GM18507 (cell line): ENCODE measurements at places on chromosomes 4 and X.

DNA sequence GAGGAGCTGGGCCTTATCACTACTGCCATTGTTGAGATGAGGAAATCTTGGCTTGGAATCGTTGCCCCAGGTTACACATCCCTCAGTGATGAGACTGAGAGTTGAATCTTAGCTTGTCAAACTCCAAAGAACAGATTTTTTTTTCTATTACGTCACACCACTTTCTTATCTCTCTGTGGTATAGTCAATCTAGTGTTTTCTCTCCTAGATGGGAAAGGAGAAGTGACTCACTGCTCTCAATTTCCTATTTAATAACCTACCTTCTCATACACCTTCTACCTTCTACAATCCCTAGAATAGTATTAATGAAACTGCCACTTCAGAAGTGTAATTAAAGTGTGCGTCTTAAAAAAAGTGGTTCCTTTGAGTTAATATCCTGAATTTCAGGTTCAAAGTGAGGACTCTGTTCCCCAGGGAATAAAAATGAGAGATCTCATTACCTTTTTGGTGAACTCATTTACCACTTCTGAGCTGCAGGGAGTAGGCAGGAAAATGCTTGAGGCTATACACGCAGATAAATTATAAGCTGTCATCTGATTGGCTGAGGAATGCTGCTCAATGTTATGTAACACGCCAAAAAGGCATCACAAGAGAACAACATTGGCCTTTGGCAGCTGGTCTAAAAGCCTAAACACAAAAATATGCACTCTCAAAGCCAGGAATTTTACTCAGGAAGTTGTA lies 59.3 kb downstream of the MAD2L1 start:
- DNase-seq, result no peak

DNA sequence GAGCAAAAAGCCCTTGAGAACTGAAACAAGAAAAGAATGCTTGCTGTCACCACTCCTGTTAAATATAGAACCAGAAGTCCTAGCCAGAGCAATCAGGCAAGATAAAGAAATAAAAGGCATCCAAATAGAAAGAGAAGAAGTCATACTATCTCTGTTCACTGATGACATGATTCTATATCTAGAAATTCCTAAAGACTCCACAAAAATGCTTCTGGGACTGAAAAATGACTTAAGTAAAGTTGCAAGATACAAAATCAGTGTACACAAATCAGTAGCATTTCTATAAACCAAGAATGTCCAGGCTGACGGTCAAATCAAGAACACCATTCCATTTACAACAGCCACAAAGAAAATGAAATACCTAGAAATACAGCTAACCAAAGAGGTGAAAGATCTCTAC lies 552.7 kb upstream of the SLIT2 start:
- DNase-seq, result no peak

DNA sequence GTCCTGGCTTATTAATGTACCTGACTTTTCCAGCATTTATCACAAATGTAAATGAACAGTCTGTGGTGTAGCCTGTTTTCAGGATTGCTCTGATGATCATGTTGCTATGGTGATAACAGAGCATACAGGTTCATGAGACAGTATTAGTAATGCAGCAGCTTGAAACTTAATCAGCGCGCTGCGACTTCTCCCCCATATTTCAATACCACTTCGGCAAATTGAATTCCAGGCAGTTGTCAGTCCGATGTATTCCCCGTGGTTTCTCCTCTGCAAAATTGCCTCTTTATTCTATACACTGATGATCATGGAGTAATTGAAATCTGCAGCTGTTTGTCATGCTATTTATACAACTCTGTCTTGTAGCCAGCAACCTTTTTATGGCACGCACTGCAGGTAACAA lies 239.3 kb downstream of the C4orf33 start:
- no peak for DNase-seq

GRCh38 chr4:74320559-74321118 lies 12.4 kb downstream of the EPGN start:
- no peak for DNase-seq

GRCh38 chrX:2504706-2505332 lies 4.0 kb upstream of the DHRSX start:
- DNase-seq, result no peak

GRCh38 chrX:120428309-120428708 lies 40.8 kb downstream of the LAMP2 start:
- no peak for DNase-seq

DNA sequence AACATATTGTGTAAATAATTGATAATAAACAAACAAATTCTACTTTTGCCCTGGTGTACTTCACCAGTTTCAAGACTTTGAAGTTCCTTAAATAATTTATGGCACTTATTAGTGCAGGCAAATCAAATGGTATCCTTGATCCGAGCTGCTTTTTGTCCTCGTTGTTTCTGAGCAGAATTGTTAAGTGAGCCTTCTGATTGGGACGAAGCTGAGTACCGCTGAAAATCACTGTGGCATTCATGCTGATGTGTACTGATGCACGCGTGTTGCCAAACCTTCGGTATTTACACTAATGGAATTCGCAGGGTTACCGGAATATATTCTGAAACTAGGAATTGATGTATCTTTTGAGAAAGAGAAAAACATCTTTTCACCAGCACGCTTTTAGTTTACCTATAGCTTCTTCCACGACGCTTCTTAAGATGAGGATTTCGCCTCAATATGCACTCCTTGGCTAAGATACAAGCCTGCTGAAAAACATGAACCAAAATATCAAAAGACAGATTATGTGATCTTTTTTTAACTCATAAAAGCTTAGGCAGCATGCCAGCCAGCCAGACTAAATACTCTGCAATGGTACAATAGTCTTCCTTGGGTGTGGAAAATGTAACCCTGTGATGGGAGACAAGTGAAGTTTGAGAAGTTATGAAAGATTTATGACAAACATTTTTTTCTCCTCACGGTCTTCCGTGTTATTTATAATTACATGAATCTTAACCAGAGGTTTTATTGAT lies 48.9 kb upstream of the TENM3 start:
- no peak for DNase-seq

GRCh38 chr4:112766422-112766821 lies 129.5 kb downstream of the LARP7 start:
- no peak for DNase-seq
